ENCODE measurements at places on chromosomes 6 and 20. TPM values are rescaled to one million over a fixed set of nuclear protein-coding genes. Genes with fewer than 3 reads are reported as not detected.

Gene IP6K3
- 11.5 TPM for total RNA-seq

Gene C6orf62
- total RNA-seq = 41.9 TPM

Gene PTPRA
- total RNA-seq = 48.8 TPM

Gene GLP1R
- 0.09 TPM for total RNA-seq

GRCh38 chr6:84739866-84740208 lies 24.6 kb downstream of the TBX18 start:
- no peak for DNase-seq

DNA sequence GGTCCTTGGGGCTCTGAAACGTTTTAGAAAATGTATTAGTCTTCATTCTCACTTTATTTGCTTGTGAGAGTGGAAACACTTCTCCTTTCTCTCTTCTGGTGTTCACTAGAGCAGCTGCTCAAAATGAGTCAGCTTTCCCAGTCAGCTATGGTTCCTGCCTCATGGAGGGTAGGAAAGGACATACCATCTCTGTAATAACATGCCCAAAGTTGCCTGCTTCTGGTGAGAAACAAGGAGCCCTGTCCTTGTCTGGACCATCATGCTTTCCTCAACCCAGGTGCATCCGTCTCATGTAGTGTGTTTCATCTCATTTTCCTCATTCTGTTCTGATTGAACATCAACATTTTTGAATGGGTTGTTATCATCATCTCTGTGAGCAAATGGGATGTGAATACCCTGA lies 17.1 kb upstream of the TINAG start:
- DNase-seq = no peak

GRCh38 chr6:101722471-101722870 lies 329.0 kb downstream of the GRIK2 start:
- no peak for DNase-seq

DNA sequence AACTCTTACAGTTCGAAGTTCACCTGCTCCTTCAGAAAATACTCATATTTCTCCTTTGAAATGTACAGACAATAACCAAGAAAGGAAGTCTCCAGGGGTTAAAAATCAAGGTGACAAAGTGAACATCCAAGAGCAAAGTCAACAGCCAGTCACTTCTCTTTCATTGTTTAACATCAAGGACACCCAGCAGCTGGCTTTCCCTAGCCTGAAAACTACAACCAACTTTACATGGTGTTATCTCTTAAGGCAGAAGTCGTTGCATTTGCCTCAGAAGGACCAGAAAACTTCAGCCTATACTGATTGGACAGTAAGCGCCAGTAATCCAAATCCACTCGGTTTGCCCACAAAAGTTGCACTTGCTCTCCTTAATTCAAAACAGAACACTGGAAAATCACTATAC lies 113.3 kb downstream of the HIVEP1 start:
- no peak for DNase-seq

GRCh38 chr6:99894815-99895214 lies 99.2 kb downstream of the MCHR2 start:
- no peak for DNase-seq

- DNase-seq = no peak
Measured at GRCh38 chr6:68247782-68248181, 387.3 kb upstream of the ADGRB3 start.

- DNase-seq = no peak
Measured at GRCh38 chr6:33391922-33392594, 435 bp downstream of the KIFC1 start.

DNA sequence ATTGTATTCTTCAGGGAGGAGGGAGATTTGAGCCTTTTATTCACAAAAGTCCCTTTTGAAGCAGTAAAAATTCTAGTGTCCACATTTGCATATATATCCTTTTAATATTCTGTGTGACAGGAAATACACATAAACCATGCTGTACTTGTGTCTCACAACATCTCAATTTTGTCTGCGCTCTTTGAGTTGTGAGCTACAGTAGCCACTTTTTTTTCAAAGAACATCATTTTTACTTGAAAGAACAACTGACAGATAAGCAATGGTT lies 21.3 kb downstream of the LMBRD1 start:
- DNase-seq = no peak

- no peak for DNase-seq
Measured at GRCh38 chr6:161918109-161918531, 644.3 kb upstream of the AGPAT4 start.

GRCh38 chr6:68087399-68088133 lies 547.5 kb upstream of the ADGRB3 start:
- DNase-seq = no peak

DNA sequence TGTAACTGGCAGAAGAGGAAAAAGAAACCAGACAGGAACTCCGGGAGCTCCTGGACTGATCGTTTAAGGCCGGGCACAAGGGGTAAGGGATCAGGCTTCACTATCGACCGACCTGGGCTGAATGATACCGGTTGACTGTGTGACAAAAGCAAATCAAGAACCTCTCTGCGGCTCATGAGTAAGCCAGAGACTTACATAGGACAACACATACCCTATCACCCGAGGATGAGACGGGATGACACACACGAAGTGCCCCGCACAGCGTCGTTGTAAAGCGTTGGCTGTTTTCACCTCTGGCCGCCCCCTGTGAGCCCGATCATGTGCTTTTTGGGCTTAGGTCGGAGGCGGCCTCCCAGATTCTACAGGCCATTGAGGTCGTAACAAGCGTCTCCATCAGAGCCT lies 695 bp upstream of the TGIF2 start:
- DNase-seq = peak; percentile 40

DNA sequence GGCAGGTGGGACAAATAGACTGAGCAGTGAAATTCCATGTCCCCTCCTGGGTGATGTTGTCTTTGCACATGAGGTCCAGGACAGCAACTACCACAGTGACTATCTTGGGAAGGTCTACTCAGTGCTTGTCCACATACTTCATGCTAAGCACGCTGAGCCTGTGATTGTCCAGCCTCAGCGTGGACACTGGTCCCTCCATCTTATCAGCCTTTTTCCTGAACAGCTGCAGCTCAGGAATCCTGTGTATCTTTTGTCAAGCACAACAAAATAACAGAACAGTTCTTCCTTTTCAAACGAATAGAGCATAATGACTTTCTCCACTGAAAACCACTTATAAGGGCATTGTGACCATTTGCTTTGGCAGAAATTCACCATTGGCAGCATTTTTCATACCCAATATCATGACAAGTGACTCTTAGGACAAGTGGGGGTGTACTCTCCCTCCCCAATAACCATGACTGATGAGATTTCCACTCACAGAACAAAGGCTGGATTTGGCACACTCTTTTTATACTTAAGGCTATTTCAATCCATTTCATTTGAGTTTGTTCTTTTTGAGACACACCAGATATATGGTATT lies 90.3 kb downstream of the FYN start:
- DNase-seq = no peak

GRCh38 chr6:135438907-135439535 lies 58.5 kb downstream of the AHI1 start:
- no peak for DNase-seq

- no peak for DNase-seq
Measured at GRCh38 chr6:32432050-32432450, 7.6 kb upstream of the HLA-DRA start.

DNA sequence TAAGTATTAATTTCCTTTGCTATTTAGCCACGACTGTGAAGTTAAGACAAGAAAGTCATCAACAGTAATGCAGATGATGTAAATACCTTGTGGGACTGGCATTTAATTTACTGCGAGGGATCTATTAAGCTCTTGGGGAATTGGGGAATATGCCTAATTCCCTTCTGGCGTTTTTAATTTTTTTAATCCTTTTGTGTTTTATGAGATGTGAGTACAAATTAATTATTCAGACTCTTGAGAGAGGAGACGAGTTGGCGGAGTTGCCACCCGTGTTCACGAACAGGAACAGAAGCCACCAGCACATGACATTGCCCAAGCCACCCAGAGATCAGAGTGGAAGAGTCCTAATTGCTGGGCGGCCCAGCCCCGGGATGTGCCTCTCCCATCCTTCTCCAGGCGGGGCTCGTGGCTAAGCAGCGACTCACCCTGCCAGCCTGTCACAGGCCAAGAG lies 533 bp upstream of the CRYBG1 start:
- no peak for DNase-seq

DNA sequence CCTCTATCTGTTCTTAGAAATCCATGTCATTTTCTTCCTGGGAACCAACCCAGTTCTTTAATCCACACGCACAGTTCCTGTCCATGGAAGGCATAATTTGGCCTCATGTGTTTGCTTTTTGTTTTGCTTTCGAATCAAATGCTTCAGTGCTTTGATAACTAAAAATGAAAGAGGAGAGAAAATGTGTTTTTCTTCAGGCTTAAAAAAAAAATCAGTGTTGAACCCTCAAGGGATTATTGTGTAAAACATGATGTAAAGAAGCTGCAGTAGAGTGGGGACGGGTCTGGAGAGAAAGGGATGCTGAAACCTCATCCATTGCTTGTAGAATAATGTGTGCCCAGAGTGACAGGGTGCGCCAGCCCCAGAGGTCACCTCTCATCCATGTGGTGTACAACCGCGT lies 197.5 kb upstream of the JARID2 start:
- DNase-seq = no peak

Measured in upper lobe of left lung (tissue), 6 donors.